ENCODE measurements at places on chromosomes 7 and 10.
A peak's percentile ranks its signal among the peaks of the same experiment; 100 is the strongest.

- DNase-seq = no peak
These were observed 317.9 kb upstream of the KLF6 start for GRCh38 chr10:4102802-4103344.

- DNase-seq = no peak
These were observed 187.0 kb upstream of the CCDC6 start for GRCh38 chr10:60093317-60093716.

DNA sequence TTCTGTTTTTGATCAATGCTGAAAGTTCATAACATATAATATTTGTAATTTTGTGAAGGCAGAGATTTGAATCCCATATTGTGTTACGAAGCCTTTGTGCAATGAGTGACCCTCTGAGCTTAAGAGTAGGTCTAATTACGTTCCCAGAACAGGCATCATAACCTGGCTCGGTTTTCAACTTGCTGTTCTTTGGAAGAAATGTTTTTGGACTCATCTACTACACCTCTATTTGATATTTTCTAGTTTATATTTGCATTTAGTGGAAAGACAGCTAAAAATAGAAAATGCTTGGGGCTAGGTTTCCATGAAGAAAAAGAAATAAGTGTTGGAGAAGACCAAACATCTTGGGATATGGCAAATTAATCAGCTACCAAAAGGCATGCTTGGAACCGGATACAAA, 234.8 kb downstream of the AGMO start:
- DNase-seq = no peak

DNA sequence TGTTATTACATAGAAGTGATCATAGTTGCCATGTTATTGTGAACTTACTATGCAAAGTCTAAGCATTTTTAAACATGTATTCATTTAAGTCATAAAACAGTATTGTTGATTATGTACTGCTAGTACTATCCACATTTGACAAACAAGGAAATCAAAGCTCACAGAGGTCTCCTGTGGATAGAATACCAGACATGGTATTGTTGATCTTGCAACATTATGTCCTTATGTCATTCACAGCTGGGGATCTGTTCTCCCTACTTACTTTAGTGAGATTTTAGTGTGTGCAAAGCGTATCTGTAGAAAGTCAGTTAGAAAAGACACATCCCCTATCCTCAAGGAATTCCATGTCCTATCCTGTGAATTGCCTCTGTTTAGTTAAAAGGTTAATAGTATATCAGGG, 106.1 kb downstream of the SND1 start:
- no peak for DNase-seq

DNA sequence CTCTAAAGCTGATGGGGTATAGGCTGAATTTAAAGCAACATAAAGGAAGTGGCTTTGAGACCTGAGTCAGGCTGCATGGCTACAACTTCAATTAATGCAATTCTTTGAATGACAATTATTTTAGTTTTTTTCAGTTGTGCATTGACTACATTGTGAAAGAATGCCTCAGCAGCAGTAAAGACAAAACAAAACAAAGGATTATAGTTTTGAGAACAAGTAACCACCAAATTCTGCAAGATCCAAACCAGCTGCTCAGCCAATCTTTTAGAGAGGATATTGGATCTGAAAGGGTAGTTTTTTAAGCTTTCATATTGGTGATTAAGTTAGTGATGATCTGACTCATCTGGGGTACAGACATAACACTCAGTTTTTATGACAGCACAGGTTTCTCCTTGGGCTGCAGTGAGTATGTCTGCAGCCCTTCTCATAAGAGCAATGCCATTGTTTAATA, 40.6 kb upstream of the ABCA13 start:
- DNase-seq = peak; percentile 23

DNA sequence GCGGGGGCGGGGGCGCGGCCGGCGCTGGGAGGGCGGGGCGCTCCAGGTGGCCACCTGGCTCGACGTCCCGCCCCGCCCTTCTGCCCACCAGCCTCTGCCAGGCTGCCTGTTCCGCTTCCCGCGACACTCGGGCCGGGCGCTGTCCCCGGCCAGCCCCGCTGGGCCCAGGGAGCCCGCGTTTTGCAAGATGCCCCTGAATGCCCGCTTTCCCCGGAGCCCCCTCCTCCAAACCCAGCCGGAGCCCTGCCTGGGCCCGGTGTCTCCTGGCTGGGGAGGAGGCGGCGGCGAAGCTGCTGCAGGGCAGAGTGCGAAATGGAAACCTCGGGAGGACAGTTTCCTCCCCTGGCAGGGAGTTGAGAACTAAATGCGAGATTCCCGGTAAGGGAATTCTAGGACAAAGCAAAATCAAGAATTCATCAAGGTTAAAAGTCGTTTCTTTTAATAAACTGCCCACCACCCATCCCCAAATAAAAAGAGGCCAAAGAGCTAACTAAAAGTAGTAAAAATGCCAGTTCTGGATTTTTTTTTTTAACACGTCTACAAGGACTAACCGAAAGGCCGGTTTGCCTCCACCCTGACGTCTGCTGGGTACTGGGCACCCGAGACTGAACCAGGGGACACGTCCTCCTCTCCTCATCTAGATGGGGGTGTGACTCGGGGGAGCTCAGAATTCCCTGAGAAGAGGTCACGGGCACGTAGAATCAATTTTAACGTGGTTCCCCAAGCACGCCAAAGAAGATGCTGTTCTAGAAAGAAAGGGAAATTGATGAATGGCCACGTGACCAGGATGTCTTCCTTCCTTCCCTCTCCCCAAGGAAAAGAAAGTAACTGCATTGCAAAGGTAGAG, 200.4 kb upstream of the NFE2L3 start:
- no peak for DNase-seq

DNA sequence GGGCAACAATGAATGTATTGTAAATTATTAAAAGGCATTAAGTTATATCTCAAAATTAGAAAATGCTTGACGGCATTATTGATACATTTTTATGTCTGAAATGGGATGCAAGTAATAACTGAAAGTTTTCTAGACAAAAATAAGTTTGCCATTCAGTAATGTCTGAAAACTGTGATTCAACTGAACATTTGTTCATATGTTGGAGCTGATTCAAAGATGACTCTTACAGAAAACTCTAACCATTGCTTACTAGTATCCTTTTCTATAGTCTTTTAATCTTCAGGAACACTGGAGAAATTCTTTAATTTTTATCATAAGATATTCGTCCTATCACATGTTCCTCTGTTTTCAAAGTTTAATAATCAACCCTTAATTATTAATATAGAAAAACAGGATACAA, 71.1 kb upstream of the TFEC start:
- no peak for DNase-seq

DNA sequence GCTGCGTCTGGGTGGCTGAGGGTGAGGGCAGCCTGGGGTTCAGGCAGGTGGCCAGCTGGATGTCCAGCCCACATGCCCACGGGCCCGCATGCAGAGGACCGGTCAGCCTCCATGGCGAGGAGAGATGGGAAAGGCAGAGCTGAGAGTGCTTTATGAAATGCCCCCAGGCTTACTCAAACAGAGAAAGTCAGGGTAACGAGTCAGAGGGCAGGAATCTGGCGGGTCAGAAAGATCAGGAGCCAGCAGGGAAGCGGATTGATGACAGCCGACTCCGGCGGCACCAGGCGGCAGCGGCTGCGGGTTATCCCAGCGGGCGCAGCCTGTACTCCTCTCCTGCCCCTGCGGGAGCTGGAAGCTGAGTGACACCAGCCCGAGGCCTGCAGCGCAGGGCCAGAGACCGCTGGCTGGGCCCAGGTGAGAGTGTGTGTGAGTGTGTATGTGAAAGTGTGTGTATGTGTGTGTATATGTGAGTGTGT, 13.4 kb downstream of the SLC13A4 start:
- DNase-seq = no peak

DNA sequence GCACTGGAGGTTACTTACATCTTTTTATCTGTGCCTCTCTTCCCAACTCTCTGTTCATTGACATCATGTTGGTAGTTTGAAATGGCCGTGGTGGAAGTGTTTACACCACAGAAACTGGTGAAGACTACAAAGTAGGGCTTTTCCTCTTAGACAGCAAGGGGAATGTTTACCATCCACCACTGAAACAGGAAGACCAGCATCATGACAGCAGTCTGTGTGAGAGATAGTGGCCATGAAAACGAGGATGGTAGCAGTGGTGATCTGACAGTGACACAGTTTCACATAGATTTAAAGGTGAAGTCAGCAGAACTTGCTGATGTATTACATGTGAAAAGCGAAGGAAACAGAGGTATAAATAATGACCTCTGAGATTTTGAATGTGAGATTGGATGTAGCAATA, 115.7 kb downstream of the CCDC71L start:
- peak; percentile 25 for DNase-seq

- no peak for DNase-seq
These were observed 201.0 kb upstream of the IMMP2L start for GRCh38 chr7:111763221-111763801.

GRCh38 chr7:22460363-22460988, 39.5 kb downstream of the STEAP1B start:
- no peak for DNase-seq

GRCh38 chr7:70229242-70229641, 631.0 kb downstream of the AUTS2 start:
- DNase-seq = no peak

DNA sequence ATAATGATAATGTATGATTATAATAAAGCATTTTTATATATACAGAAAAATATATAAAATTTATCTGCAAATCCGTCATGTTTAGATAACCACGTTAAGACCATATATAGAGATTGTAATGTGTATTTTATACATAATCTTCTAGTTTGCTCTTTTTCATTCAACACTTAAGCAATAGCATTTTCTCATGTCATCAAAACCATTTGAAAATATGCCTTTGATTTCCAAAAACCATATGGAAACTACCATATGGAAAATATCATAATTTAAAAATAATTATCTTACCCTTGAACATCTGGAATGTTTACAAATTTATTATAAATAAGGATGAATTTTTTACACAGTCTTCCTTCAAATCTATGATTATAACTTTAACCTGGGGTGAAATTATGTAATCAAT, 250.4 kb upstream of the NPSR1 start:
- DNase-seq = no peak

DNA sequence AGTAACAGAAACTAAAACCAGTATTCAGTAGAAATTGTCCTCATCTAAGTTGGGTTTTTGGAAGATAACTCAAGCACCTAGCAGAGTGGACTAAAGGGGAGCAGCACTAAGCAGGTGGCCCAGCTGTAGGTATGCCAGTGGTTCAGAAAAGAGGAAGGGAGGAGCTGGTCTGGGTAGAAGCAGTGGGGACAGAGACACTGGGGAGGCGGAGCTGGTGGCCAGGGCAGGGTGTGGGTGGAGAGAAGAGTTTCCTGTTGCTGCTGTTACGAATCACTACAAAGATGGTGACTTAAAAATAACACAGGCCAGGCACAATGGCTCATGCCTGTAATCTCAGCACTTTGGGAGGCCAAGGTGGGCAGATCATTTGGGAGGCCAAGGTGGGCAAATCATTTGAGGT, 136.2 kb downstream of the WDR11 start:
- DNase-seq = no peak

- DNase-seq = no peak
These were observed 134.2 kb downstream of the ELAPOR2 start for GRCh38 chr7:86925221-86925620.

GRCh38 chr7:140425718-140426117, 21.9 kb downstream of the RAB19 start:
- DNase-seq = no peak

DNA sequence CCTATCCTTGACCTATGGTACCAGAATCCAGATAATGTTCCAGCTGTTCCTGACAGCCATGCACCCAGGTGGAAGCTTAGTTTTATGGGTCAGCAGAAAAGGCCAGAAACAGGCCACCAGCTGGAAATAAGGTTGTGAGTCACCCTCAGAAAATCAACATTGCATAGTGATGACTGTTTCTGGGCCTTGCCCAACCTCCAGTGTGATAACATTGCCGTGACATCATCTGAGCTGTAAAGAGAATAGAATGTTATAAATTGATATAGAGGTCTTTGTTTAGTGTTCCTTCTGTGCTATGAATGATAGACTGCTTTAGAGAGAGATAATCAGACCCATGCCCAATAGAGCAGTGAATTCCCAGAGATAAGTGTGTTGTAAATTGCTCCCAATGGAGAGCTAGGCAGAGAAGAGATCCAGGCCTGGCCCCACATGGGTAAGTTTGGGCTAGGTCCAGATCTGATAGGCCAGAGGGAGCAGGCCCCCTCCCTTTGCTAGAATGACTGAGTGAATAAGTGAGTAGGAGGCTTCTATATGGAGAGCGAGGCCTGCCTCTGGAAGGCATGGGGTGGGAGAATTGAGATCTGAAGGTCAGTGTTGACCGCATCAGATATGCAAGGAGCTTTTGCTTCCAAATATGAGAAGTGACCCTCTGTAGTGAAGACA, 14.2 kb upstream of the HPS1 start:
- DNase-seq = no peak

GRCh38 chr10:5631936-5632335, 34.5 kb downstream of the ASB13 start:
- DNase-seq = no peak

DNA sequence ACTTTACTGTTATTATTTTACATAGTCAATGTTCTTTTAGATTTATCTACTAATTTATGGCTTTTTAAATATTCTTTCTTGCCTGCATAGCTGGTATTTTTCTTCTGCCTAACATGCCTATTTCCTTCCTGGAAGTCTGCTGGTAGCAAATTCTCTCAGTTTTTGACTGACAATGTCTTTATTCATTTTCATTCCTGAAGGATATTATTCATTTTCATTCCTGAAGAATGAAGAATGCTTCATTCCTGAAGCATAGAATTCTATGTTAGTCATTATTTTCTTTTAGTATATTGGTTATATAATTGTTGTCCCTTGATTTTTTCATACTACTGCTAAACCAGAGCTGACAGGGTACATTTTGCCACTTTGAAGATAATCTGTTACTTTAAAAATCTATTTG, 41.8 kb downstream of the TMEM168 start:
- no peak for DNase-seq

DNA sequence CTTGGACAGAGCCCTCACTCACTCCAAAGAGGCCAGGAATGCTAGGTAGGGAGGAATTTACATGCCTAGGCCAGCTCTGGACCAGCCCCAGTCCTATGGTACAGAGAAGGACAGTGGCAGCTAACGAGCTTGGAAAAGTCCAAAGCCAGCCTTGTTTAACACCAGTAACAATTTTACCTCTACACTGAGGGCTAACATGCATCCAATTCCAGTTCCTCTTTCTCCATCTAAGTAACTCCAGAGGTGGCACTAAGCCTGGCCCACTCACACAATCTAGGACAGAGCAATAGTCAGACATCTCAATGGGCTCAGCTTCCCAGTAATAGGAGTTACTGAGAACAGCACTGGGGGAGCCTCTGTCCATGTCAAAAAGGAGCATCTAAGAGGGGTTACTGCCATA, 5.7 kb upstream of the LCOR start:
- DNase-seq = no peak

DNA sequence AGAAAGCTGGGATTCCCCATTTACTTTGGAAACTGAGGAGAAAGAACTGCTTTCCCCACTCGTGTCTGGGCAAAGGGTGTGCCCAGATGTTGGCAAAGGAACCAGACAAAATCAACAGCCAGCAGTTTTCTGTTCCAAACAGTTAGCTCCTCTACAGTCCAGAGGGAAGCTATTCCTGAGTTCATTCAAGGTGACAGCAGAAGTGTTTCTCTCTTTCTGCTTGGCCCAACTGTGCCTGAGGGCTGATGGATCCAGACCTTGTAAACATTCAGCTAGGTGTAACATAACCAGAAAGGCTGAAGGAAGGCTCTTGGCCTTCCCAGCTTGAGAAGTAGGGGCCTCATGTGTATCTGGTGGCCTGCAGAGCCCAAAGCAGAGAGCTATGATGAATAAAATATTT, 7.0 kb upstream of the ALDH18A1 start:
- DNase-seq = no peak
